Activated naive CD4-positive, alpha-beta T cell treated with Interleukin-2 at 50 U/mL for 16 hours (primary cell): ENCODE measurements at places on chromosomes 6 and 20.

DNA sequence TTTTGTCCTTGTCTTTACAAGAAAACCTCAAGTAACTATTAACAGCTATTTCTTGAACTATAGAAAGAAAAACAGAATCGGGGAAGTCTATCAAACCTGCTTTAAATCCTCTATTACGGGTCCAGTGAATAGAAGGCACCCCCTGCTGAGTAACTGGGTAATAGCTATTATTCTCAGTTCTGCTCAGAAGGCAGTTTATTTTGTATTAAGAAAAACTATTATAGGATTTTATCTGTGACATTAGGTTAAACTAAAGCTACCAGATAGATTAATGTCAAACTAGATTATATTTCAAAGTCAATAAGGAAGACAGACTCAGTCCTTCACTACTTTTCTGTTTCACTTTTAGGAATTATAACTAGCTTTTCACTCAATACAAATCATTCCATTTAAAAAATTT is 93.7 kb downstream of the DST start:
- no peak for DNase-seq

DNA sequence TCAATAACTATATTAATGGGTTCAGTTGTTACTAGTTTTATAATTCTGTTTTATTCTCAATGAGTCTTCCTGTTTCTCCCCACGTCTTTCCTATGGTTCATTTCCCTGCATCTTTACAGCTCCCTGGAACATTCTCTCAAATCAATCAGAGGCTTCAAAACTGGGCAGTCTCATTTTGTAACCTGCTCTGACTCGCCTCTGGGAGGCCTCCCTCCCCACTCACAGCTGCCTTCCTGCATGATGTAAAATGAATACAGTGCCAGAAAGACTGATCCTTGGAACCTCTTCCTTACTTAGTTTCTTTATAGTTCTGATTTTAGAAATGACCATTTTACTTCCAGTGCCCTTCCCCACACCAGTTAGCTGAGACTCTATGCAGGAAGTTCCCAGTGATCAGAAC is 103.9 kb downstream of the ESR1 start:
- no peak for DNase-seq

DNA sequence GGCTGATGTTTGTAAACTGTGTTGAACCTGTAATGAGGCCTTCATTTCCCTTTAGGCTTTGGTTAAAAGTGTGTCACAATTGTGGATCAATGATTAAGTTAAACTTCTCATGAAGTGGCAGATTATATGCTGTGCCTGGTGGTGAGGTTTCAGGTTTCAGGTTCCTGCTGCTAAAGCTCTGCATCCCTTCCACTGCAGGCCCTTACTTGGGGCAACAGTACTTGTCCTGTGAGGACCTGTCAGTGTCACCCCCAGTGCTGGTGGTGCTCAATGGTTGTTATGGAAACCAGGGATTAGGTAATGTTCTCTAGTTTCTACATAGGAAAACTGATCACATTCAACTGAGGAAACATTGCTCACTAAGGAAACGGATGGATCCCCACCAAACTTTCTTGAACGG is 18.5 kb downstream of the RPP21 start:
- no peak for DNase-seq

DNA sequence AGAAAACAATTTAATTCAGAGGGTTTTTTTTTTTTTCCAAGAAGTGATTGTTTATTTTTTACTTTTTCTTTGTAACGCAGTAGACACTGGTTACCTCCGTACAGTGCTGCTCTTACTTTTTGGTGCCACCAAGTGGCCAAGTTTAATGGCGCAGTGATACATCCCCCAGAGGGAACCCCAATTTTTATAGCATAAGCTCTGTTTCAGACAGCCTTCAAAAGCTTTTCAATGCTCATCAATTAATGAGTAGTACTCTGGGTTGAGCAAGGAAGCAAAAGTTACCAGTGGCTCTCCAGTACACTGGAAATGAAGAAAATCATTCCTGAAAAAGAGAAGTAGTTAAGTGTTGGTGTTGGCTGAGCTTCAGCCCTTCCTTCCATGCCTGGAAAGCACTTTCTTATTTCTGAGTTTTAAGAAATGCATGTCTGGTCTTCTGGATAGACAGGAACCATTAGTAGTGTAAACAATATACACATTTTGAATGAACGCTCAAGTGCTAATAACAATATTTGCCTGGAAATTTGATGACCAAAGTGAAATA is 129.1 kb upstream of the SMLR1 start:
- DNase-seq = peak; percentile 67

DNA sequence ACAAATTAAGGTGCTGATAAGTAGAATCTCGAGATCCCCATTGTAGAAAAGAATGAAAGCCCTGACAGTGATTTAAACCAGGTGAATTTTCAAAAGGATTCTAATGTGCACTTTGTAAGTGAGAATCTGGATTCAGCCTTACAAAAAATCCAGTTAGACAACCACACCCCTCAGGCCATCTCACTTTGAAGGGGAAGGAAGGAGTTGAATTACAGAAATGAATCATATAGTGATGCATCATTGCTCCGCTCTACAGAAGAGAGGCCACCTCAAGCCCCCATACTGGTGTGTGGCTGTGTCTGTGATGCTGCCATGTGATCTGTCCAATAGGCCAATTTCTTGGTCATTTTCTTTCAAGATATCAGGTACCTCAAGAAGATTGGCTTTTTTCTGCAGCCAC is 85.5 kb upstream of the NT5E start:
- no peak for DNase-seq

GRCh38 chr20:33784225-33784624 is 26.9 kb upstream of the CHMP4B start:
- DNase-seq = no peak
